ENCODE measurements at places on chromosomes 5 and 9.

DNA sequence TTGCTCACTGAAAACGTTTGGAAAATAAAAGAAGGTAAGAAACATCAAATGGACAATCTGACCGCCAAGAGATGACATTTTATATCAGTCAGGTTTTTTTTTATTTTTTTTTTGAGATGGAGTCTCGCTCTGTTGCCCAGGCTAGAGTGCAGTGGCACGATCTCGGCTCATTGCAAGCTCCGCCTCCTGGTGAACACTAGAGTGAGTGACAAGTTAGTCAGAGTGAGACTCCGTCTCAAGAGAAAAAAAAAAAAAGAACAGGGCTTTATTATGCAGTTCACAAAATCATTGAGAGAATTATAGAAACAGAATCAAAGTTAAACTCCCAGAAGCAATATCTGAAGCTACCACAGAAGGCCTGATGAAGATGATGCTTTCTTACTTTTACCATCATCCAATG is 70.1 kb downstream of the DTWD2 start:
- no peak for DNase-seq

- no peak for DNase-seq
These were observed 79.4 kb downstream of the AMBP start for GRCh38 chr9:113998525-113999255.

DNA sequence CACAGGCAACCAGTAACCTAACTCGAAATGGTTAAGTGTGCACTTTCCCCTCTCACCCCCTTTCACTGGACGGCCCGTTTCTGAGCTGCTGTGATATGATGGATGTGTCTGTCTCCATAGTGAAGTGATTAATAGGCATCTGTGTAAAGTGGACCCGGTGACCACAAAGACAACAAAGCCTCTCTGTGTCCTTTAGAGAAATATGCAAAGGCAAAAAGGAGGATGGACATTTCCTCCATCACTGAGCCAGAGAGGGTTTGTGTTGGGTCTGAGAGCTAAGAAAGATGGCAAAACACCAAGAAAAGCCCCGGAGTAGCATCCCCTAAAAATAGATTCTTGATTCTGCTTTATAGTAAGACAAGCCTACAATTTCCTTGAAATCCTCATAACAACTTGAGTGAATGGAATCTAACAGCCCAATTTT is 120.6 kb downstream of the SEMA6A start:
- no peak for DNase-seq

GRCh38 chr5:67816456-67816855 is 399.1 kb upstream of the PIK3R1 start:
- no peak for DNase-seq

DNA sequence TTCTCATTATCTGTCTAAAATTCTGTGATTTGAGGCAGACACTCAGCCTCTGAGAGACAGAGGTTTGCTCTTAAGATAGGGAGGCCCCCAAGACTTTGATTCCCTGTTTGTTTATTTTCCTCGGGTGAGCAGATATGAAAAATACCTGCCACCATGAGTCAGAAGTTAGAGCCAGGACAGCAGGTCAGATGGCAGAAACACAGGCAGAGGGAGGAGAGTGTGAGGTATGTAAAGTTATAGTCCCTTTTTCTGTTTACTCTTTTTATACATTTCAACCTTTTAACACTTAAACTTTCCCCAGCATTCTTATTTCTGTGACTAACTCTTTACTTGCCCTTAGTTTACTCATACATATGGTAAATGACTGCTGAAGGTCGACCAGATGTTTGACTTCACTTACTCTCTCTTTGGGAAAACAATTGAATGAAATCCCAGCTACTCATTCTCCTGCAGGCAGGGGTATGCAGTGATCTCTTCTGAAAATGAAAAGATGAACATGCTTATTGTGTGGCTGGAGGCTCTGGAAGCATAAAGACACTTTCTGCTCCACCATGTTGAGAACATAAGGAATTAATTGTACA is 383.8 kb downstream of the NTRK2 start:
- DNase-seq, result peak; percentile 15

GRCh38 chr9:129665814-129666520 is 520 bp downstream of the PRRX2 start:
- DNase-seq, result no peak

DNA sequence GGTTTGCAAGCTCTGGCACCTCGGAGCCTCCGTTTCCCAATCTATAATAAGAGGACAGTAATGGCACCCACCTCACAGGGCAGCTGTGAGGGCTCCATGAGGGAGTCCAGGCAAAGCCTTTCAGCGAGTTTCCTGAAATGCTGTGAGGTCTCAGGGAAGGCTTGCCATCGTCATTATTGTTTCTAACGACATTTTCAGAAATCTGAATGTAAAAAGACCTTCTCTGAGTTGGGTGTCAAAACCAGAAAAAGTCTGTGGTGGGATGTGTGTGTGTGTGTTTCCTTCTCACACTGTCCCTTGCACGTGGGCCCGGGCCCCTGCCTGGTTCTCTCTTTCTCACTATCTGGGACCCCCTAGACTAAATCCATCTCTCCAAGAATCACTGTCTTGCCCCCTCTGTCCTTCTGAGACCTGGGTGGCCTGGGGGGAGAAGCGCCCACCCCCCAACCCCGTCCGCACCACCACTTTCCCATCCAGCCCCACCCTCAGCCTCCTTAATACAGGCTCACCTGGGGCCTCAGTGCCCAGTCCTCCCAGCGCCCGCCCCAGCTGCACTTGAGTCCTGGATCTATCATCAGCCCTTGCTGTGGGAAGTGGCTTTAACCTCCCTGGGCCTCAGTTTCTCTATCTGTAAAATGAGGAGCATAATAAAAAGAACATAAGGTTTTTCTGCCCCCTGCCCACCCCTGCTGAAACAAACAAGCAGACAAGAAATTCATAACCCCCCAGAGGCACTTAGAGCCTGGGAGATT is 180.3 kb downstream of the C9orf50 start:
- no peak for DNase-seq

- peak; percentile 94 for DNase-seq
These were observed 90.4 kb downstream of the ZNF608 start for GRCh38 chr5:124655921-124656511.

- peak; percentile 60 for DNase-seq
These were observed 614.1 kb downstream of the EBF1 start for GRCh38 chr5:158485604-158486081.

GRCh38 chr9:136268318-136268717 is 22.7 kb upstream of the QSOX2 start:
- no peak for DNase-seq
